Neural progenitor cell (in vitro differentiated cells): ENCODE measurements at places on chromosomes 5 and 9. TPM values are rescaled to one million over a fixed set of nuclear protein-coding genes. Genes with fewer than 3 reads are reported as not detected.

TAF11L10 gene
- not detected in 2 replicates for total RNA-seq

TSLP gene
- not detected in 2 replicates for total RNA-seq

PCDHB9 gene
- 3.1 and 4.6 TPM in 2 replicates for total RNA-seq

NOXA1 gene
- 0.39 and 0.65 TPM in 2 replicates for total RNA-seq

MGAT1 gene
- 31.8 and 67.8 TPM in 2 replicates for total RNA-seq

FOXD4 gene
- total RNA-seq, result 0.12 TPM in 1 of 2 replicates, not detected in the other

WWC1 gene
- 6.3 and 6.7 TPM in 2 replicates for total RNA-seq

ROR2 gene
- 20.1 and 32.7 TPM in 2 replicates for total RNA-seq

TAF1L gene
- total RNA-seq, result not detected in 2 replicates

SH3GL2 gene
- total RNA-seq, result 1.2 and 1.6 TPM in 2 replicates

SPOCK1 gene
- 6.3 and 6.9 TPM in 2 replicates for total RNA-seq

RASEF gene
- total RNA-seq, result 0.21 and 0.87 TPM in 2 replicates

GARIN3 gene
- total RNA-seq, result not detected in 2 replicates

NR2F1-AS1 gene
- 8.3 and 9.3 TPM in 2 replicates for total RNA-seq

C5orf52 gene
- total RNA-seq, result not detected in 2 replicates

FREM1 gene
- total RNA-seq, result 1.1 and 1.2 TPM in 2 replicates
